ENCODE measurements at places on chromosomes 5 and 9. TPM values are rescaled to one million over a fixed set of nuclear protein-coding genes. Genes with fewer than 3 reads are reported as not detected.

DNA sequence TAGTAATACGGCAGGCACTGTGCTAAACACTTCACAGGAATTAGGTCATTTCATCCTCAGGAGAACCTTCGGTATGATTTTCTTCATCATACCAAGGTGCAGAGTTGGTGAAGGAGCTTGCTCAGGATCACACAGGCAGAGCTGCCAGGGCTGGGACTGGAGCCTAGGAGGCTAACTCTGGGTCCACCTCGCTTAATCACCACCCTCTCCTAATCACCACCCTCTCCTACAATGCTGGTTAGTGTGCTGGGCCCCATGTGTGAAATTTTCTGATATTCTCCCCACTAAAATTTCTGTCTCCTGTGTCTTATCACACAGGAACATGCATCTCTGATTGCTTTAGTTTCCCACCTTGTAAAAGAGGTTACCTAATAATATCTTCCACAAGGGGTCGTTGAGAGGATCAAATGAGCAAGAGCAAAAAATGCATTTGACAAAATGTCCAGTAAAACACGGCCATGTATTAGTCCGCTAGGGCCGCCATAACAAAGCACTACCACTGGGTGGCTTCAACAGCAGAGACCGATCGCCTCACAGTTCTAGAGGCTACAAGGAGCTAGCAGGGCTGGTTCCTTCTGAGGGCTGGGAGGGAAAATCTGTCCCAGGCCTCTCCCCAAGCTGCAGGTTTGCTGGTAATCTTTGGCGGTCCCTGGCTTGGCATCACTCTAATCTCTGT lies 128.2 kb upstream of the NFIB start:
- DNase-seq: no peak
- H3K36me3 ChIP-seq: no peaks in the 10 kb centered on the region
- no peaks in the 10 kb centered on the region for H3K4me1 ChIP-seq
- H3K27me3 ChIP-seq: peaks cover 21% of the 10 kb centered on the region
- no peak overlapping the region for H3K27ac ChIP-seq

PAEP gene
- not detected for total RNA-seq

DNA sequence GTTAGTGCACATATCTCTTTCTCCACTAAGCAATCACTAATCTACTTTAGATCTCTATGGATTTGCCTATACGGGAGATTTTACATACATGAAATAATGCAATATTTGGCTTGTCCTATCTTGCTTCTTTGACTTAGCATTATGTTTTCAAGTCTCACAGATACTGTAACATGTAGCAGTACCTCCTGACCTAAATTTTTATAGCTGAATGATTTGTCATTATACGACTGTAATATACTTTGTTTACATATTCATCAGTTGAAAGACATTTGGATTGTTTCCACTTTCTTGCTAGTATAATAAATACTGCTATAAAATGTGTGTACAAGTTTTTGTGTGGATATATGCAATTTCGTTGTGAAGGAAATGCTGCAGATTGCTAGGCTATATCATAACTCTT lies 1520.8 kb upstream of the CDH6 start:
- no peak overlapping the region for H3K4me3 ChIP-seq
- H3K36me3 ChIP-seq: no peaks in the 10 kb centered on the region
- no peak overlapping the region for H3K27ac ChIP-seq
- H3K27me3 ChIP-seq: no peaks in the 10 kb centered on the region

FKTN gene
- total RNA-seq: 21.0 TPM

DNA sequence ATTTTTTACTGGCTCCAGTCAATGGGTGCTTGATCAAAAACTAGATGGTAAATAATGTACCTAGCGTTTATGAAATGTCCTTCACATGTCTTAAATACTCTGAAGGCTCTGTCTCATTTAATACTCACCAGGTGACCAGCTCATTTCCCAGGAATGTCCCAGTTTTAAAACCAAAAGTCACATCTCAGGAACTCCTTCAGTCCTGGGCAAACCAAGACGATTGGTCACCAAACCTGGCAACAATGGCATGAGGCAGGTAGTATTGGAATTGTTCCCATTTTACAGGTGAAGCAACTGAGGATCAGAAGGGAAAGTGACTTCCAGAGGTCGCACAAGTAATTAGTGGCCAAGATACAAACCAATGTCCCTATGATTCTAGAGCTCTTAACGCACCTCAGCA lies 27.7 kb downstream of the SMIM23 start:
- H3K27ac ChIP-seq: no peak overlapping the region
- no peak for DNase-seq
- H3K4me3 ChIP-seq: no peak overlapping the region
- H3K36me3 ChIP-seq: no peaks in the 10 kb centered on the region
- H3K4me1 ChIP-seq: no peaks in the 10 kb centered on the region

- H3K27me3 ChIP-seq: no peaks in the 10 kb centered on the region
- no peak for DNase-seq
- H3K27ac ChIP-seq: no peak overlapping the region
- no peaks in the 10 kb centered on the region for H3K36me3 ChIP-seq
- no peak overlapping the region for H3K4me3 ChIP-seq
These were observed 7.2 kb downstream of the ROPN1L start for GRCh38 chr5:10448754-10449360.

DNA sequence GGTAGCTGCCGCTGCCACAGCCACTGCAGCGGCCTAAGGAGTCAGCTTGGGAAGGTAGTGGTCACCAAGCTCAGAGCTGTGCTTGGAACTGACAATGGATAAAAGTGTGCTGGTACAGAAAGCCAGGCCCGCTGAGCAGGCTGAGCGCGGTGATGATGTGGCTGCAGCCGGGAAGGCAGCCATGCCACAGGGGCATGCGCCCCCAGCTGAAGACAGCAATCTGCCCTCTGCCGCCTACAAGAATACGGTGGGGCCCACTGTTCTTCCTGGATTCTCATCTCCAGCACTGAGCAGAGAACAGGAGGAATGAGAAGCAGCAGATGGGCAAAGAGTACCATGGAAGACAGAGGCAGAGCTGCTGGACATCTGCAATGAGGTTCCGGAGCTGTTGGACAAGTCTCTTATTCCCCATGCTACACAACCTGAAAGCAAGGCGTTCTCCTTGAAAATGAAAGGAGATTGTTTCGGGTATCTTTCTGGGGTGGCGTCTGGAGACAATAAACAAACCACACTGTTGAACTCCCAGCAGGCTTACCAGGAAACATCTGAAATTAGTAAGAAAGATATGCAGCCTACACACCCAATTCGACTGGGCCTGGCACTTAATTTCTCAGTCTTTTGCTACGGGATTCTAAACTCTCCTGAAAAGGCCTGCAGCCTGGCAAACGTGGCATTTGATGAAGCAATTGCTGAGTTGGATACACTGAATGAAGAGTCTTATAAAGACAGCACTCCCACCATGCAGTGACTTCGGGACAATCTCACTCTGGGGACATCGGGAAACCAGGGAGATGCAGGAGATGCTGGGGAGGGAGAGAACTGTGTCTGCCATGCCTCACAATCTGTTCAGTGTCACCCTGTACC lies 22.8 kb upstream of the ANKRD18A start:
- no peaks in the 10 kb centered on the region for H3K27me3 ChIP-seq
- H3K36me3 ChIP-seq: no peaks in the 10 kb centered on the region
- no peak overlapping the region for H3K27ac ChIP-seq

All from osteoblast (primary cell).